NCI-H82 (cell line): ENCODE measurements at places on chromosomes 1 and 21.

DNA sequence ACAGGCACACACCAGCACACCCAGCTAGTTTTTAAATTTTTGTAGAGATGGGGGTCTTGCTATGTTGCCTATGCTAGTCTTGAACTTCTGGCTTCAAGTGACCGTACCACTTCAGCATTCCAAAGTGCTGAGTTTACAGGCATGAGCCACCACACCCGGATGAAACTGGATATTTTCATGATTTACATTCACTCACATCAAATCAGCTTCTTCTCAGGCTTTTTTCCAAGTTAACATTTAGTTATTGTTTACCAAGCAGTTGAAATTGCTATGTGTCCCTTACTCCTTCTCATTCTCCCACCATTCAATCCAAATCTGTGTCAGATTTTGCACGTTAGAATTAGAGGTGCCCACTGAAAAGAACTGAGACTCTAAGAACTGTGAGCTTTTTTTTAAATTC lies 18.4 kb downstream of the RIT1 start:
- no peak for DNase-seq

GRCh38 chr1:41414296-41414695 lies 53.1 kb downstream of the FOXO6 start:
- no peak for DNase-seq

DNA sequence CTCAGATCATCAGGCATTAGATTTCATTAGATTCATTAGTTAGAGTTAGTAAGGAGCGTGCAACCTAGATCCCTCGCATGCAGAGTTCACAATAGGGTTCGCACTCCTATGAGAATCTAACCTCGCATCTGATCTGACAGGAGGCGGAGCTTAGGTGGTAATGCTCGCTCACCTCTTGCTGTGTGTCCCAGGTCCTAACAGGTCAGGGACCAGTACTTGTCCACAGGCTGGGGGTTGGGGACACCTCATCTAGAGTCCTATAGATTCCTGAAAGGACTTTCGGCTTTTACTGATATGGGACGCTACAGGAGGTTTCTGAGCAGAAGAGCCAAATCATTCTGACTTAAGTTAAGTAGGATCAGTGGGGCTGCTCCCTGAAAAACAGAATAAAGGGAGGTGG lies 91.4 kb downstream of the AKT3 start:
- no peak for DNase-seq

- no peak for DNase-seq
These were observed 726 bp upstream of the FCER1G start for GRCh38 chr1:161214369-161214768.

GRCh38 chr21:29904359-29905282 lies 35.2 kb downstream of the GRIK1 start:
- no peak for DNase-seq

- DNase-seq, result no peak
These were observed 34.7 kb downstream of the RNF11 start for GRCh38 chr1:51270751-51271150.

- no peak for DNase-seq
These were observed 5.3 kb upstream of the AMIGO1 start for GRCh38 chr1:109514846-109515245.

- no peak for DNase-seq
These were observed 5.5 kb downstream of the COA7 start for GRCh38 chr1:52692697-52693096.

DNA sequence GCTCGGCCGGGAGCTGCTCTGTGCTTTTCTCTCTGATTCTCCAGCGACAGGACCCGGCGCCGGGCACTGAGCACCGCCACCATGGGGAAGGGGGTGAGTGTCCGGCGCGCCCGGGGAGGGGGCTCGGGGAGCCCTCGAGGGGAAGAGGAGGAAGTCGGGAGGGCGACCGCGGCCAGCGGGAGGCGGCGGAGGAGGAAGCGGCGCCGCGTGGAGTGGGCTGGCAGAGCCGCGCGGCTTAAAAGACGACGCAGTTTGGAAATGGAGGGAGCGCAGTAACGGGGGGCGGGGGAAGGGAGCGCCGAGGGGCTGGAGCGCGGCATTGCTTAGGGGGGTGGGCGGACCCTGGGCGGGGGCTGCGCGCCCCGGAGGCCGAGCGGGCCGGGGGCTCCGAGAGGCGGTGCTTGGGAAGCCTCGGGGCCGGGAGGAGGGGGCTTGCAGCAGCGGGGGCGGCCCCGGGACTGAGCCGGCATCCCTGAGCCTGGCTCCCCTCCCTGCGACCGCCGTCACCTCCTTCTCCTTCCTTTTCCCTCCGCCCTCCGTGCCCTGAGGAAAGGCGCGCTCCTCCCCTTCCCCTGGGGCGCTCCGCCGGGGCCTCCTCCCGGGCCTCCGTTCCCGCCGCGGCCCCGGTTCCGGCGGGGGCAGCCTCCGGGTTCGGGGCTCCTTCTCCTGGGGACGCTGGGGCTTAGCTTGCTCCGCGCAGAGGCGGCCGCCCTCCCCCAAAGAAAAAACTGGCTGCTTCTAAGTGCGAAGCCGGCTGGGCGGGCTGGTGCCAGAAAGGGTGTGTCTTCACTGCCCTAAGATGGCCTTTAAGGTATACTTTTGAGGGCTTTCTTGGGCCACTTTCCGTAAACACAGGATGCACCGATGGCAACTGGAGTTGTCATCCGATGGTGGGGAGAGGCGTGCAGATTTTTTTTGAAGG lies 648 bp downstream of the ATP1A1 start:
- peak; percentile 76 for DNase-seq

DNA sequence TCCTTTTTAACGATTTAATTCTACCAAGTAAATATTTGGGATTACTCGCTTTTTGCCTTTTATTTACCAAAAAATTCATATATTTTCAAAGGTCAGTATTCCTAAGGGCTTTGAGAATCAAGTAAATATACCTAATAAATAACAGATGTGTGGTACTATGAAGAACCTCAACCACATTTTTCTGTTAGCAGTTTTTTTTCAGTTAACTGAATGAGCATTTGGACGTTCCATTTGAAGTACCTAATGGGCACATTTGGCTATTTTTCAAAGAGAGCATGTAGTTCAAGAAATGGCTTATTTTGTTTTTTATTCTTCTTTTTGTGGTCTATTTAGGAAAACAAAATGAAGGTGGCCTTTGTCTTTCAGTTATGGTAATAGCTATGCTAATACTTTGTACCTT lies 253.0 kb downstream of the GPR52 start:
- DNase-seq, result no peak

- DNase-seq, result no peak
These were observed 29.4 kb downstream of the COA7 start for GRCh38 chr1:52668711-52669110.

DNA sequence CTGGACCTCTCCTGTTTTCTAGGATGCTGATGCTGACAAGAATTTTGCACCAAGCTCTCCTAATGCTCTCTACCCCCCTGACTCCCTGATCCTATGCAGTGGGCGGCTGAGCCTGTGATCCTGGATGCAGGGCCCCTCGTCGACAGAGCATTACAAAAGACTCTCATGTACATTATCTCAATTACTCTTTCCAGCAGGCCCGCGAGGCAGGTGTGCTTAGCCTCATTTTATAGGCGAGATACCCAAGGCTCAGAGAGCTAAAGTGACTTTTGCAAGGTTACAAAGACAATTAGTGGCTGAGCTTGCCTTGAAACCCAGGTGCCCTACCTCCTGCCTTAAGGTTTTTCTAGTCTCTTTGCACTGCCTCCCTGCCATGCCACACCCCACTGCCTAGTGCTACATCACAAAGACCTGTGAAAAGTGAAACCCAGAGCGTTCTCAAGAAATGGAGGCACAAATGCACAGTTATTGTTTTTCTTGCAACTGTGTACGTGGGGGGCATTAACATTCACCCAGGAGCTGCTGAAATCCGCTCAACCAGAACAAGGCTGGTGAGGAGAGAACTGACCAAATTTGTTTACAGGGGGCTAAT lies 10.0 kb upstream of the C8A start:
- peak; percentile 61 for DNase-seq

- DNase-seq, result no peak
These were observed 281.5 kb downstream of the NEGR1 start for GRCh38 chr1:72000809-72001208.

DNA sequence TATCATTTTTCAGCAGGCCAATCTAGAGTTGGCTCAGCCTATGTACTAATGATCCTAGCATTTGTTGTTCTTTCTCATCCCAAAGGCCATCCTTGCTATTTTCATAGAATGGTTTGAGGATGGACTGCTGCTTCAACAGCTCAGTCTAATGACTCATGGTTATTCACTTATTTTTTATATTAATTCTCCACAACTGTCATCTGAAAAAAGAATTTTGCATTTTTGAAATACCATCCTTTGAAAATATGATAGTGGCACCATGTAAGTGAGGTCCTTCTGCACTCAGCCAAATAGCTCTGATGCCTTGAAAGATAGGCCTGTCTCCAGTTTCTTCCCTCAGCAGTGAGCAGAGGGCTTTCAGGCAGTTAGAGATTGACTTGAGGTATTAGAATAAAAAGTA lies 377.5 kb downstream of the LMO4 start:
- DNase-seq, result no peak

DNA sequence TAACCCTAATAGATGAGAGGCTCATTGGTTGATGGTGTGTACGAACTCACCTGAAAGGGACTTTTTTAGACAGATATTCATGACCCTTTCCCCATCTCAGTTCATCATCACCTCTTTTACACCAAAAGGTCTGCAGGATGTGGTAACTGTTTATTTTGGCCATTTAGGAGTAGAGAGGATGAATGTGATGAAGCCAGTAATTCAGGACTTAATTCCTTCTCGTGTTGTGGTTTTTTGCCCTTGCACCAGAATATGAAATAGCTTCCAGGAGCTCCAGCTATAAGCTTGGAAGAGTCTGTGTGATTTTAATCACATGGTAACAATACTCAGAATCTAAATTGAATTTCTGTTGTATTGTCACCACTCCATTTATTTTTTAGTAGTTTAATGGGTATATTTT lies 189.4 kb upstream of the KCTD3 start:
- DNase-seq, result no peak

GRCh38 chr1:197614916-197615692 lies 160.2 kb downstream of the DENND1B start:
- DNase-seq, result peak; percentile 75

GRCh38 chr1:185159966-185160365 lies 3.0 kb downstream of the SWT1 start:
- no peak for DNase-seq

DNA sequence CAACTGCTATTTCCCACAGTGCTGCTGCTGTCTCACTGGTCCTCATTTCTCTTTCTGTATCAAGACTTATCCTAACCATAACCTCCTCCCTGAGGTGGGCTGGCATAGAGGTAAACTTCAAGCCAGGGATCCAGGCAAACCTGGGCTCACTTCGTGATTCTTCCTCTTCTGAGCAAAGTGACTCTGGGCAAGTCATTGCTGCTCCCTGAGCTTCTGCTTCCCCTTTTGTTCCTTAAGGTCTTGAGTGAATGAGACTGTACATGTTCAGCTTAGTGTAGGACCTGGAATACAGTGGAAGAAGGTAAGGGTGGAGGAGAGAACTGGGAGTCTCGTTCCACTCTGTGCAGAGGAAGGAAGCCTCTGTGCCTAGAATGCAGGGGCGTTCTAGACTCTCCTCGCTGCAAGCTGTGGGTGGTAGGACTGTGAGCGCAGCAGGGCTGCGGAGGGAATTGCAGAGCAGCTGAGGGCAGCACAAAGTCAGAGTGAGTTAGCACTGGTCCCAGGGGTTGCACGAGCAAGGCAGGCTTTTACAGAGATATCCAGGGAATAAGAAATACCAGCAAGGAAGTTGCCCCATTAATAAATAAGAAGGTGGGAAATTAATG lies 11.4 kb upstream of the ERI3 start:
- DNase-seq, result no peak

- DNase-seq, result no peak
These were observed 6.6 kb downstream of the SCCPDH start for GRCh38 chr1:246730839-246731238.

DNA sequence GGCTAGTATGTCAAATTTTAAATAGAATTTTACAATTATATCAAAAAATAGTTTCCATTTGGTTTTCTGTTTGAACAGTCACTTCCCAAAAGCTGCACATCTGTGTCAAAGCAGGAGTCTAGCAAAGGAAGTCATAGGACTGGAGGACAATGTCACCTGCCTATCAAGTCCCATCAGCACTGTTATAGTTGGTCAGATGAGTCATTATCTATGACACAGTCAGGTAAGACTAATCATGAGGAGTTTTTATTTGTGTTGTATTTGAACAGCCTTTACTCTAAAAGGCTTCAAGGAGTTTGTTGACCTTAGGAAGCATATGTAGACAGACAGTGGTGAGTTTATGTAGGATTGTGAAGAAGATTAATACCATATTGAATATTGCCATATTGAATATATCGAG lies 74.2 kb upstream of the QSOX1 start:
- no peak for DNase-seq

- DNase-seq, result no peak
These were observed 5.1 kb downstream of the CAPZB start for GRCh38 chr1:19480282-19480681.

- peak; percentile 24 for DNase-seq
These were observed 3.3 kb upstream of the C1orf174 start for GRCh38 chr1:3903141-3904005.

- DNase-seq, result no peak
These were observed 13.5 kb downstream of the ASAP3 start for GRCh38 chr1:23470282-23471070.

DNA sequence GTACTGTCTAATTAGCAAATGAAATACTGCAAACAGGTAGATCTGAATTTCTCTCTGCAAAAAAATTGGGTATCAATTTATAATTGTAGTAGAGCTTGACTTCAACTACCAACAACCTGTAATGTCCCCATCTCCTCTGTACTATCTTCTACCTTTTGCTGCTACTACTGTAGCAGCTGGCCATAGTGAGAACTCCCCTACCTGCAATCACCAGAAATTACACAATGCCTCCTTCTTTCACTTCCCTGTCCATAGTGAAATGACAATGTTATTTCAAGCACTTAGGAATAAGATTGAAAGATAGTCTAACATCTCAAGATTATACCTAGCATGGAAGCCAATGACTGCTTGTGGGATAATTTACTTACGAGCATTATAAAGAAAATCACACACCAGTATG lies 100.4 kb downstream of the ACBD6 start:
- DNase-seq, result no peak

GRCh38 chr21:15776818-15777217 lies 47.0 kb downstream of the USP25 start:
- no peak for DNase-seq

- DNase-seq, result no peak
These were observed 269.2 kb upstream of the RGS18 start for GRCh38 chr1:191888996-191889622.

DNA sequence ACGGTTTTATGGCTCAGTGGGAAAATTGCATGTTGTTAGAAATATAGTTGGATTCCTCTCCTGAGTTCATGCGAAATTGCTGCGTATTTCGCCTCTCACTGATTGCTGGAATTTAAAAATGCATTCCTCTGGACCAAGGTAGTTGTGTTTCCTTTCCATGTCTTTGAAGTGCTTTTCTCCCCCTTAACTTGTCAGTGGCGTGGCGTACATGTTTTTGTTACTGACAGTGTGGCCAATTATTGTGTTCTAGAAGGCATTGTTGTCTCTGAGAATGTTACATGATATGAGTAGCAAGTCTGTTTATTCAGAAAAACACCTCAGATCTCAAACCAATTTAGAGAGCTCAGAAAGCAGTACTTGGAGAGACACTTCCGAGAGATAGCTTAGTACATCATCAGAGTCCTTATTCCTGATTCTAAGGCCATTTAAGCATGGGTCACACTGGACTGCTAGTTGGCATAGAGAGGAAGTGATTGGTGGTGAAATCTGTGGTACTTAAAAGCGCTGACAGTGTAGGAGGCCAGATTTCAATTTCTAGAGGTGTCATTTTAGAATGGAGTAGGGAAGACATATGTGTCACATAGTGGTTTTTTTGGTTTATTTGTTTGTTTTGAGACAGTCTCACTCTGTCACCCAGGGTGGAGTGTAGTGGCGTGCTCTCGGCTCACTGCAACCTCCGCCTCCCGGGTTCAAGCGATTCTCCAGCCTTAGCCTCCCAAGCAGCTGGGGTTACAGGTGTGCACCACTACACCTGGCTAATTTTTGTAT lies 184.4 kb downstream of the RYR2 start:
- DNase-seq, result no peak
